ENCODE measurements at places on chromosomes 5 and 9. TPM values are rescaled to one million over a fixed set of nuclear protein-coding genes. Genes with fewer than 3 reads are reported as not detected.

The PCDHB1 gene
- not detected for total RNA-seq

The GZMA gene
- total RNA-seq: not detected

The ZDHHC11B gene
- 6.1 TPM for total RNA-seq

The SHLD3 gene
- total RNA-seq: 0.55 TPM

The AJM1 gene
- total RNA-seq: 4.1 TPM

The ZCCHC7 gene
- 6.5 TPM for total RNA-seq

The WDR36 gene
- total RNA-seq: 12.1 TPM

The ZNF608 gene
- total RNA-seq: 5.0 TPM

The SLC6A19 gene
- 0.73 TPM for total RNA-seq

The PCDHGC5 gene
- total RNA-seq: 0.40 TPM

The PRRT1B gene
- total RNA-seq: 8.5 TPM

The CARD9 gene
- total RNA-seq: 2.1 TPM

The LCN1 gene
- not detected for total RNA-seq

All from left lobe of liver (tissue), 2 donors.